ENCODE measurements at places on chromosomes 12 and 14. TPM values are rescaled to one million over a fixed set of nuclear protein-coding genes. Genes with fewer than 3 reads are reported as not detected.

DNA sequence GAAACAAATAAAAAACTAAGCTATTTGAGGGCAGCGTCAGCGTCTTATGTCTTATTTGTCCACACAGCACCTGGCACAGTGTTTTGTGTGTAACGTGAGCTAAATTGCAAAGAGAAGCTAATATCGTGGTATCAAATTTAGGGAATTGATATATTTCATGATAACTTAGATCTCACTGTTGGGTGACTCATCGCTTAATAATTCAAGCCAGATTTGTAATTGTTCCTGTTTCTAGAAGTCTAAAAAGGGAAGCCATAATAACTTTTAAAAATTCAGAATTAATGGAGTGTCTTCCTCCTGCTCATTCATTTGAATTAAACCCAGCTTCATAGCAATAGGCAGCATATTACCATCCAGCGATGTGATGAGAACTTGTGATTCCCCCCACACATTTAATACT lies 214.7 kb downstream of the PDZRN4 start:
- H3K36me3 ChIP-seq, result no peaks in the 10 kb centered on the region
- H3K27me3 ChIP-seq, result no peaks in the 10 kb centered on the region
- H3K27ac ChIP-seq, result no peak overlapping the region
- no peaks in the 10 kb centered on the region for H3K4me1 ChIP-seq
- no peak overlapping the region for H3K4me3 ChIP-seq

DNA sequence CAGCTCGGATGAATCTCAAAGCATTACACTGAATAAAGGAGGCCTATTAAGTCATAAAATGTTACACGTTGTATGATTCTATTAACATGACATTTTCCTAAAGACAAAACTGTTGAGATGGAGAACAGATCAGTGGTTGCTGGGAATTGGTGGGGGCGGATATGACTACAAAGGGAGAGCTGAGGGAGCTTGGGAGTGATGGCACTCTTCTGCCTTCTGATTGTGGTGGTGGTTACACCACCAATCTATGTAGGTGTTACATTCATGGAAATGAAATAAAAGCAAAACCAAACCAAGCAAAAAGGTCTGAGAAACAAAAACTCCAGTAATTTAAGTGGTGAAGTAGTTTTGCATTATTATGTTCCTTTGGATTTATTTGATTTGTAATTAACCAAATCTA lies 16.4 kb upstream of the EVL start:
- H3K27me3 ChIP-seq, result no peaks in the 10 kb centered on the region
- DNase-seq, result no peak
- H3K4me1 ChIP-seq, result no peaks in the 10 kb centered on the region
- no peak overlapping the region for H3K27ac ChIP-seq
- H3K36me3 ChIP-seq, result no peaks in the 10 kb centered on the region

DNA sequence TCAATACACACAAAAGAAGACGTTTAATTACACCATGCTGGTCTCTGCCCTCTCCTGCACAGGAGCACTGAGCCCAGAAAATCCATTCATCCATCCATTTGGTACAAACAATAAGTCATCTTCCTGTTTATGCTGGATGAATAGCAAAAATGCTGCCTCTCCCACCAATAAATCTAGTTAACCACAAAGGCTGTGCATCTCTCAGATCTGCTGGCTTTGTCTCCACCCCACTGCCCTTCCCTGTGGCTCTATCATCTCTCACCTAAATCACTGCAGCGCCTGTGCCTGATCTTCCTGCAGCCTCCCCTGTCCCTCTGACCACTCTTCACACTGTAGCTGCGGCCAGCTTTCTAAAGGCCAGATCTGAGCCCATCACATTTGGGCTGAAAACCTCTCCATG lies 72.9 kb upstream of the DDX11 start:
- H3K27ac ChIP-seq, result no peak overlapping the region
- H3K36me3 ChIP-seq, result no peaks in the 10 kb centered on the region
- H3K4me3 ChIP-seq, result no peak overlapping the region

The VRTN gene
- not detected for polyA plus RNA-seq

- no peaks in the 10 kb centered on the region for H3K27me3 ChIP-seq
- DNase-seq, result no peak
- no peaks in the 10 kb centered on the region for H3K4me1 ChIP-seq
- no peaks in the 10 kb centered on the region for H3K36me3 ChIP-seq
These were observed 377.1 kb downstream of the SLC16A7 start for GRCh38 chr12:59972905-59973304.

The CDKN1B gene
- 25.3 TPM for polyA plus RNA-seq

All from adrenal gland (tissue), 19 donors.